Stimulated activated CD4-positive, alpha-beta T cell treated with anti-CD3 and anti-CD28 coated beads, TNF-alpha, amount 100 ng/mL, for 4 hours (primary cell): ENCODE measurements at places on chromosomes 3 and 15.
A peak's percentile ranks its signal among the peaks of the same experiment; 100 is the strongest.

- no peak for DNase-seq
Observed at GRCh38 chr3:59422312-59422711, 372.5 kb upstream of the CFAP20DC start.

DNA sequence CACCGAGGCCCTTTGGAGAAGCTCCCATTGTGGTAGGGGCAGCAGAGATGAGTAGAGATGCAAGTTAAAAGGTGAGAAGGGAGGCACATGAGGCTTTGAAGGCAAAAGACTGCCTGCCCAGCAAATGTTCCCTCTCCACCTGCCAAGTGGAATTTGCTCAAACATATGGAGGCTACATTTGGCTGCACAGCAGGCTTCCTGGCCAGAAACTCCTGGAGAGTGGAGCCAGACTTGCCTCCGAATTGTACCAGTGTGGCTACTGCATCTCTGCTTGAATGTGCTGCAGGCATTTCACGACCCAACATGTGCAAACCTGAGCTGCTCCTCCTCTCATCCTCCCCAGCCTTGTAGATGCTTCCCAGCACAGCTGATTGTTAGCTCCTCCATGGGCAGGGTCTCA is 229.2 kb downstream of the ZNF621 start:
- no peak for DNase-seq

DNA sequence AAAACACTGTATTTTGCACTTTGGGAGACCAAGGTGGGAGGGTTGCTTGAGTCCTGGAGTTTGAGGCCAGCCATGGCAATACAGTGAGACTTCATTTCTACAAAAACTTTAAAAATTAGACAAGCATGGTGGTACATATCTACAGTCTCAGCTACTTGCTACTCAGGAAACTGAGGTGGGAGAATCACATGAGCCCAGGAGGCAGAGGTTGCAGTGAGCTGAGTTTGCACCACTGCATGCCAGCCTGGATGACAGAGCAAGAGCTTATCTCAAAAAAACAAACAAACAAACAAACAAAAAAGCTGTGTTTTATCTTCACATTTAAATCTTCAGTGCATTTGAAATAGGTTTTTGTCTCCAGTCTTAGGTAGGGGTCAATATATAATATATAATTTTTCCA is 4.8 kb upstream of the SLC9C1 start:
- DNase-seq = no peak

DNA sequence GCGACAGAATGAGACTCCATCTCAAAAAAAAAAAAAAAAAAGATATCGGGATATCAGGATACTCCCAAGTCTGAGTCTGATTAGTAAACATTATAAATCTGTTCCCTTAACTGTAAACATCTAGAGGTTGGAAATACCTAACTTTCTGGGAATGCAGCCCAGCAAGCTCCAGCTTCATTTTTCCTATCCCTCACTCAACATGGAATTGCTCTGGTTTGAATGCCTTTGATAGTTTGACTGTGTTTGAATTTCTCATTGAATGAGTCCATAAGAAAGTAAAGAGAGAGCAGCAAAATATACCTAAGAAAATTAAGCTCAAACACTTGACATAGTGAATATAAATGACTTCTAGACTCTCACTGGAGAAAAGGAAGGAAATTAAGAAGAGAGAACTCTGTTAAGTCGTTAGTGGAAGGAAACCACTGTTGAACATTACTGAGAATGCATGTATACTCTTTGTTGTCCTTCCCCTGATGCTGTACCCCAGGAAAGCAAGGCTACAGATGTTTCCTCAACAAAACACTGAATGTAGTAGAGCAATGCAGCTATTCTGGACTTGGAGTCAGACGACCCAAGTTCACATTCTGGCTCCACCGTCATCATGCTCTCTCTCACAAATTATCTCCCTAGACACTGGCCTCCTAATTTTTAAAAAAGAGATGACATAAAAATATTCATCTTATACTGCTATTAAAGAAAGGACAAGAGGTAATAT is 62.4 kb downstream of the CD200 start:
- DNase-seq = no peak

DNA sequence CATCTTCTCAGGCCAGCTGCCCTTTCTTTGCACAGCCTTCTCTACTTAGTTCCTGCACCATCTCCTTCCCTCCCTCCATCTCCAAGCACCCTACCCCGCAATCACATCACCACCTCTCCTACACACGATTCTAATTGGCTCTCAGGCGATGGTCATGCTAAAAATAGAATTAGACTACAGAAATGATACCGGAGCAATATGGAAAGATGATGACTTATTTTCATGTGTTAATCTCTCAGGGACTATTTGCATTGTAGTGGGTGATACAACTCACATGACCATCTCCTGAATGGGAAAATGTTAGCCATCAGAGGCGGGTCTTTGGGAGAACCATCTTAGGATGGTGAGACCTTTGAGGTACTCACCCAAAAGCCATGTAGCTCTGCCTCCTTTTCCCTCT is 54.7 kb upstream of the PPARG start:
- DNase-seq = no peak

GRCh38 chr3:98645039-98645438 is 51.6 kb upstream of the CPOX start:
- no peak for DNase-seq

- no peak for DNase-seq
Observed at GRCh38 chr3:9934235-9934621, 594 bp downstream of the CRELD1 start.

DNA sequence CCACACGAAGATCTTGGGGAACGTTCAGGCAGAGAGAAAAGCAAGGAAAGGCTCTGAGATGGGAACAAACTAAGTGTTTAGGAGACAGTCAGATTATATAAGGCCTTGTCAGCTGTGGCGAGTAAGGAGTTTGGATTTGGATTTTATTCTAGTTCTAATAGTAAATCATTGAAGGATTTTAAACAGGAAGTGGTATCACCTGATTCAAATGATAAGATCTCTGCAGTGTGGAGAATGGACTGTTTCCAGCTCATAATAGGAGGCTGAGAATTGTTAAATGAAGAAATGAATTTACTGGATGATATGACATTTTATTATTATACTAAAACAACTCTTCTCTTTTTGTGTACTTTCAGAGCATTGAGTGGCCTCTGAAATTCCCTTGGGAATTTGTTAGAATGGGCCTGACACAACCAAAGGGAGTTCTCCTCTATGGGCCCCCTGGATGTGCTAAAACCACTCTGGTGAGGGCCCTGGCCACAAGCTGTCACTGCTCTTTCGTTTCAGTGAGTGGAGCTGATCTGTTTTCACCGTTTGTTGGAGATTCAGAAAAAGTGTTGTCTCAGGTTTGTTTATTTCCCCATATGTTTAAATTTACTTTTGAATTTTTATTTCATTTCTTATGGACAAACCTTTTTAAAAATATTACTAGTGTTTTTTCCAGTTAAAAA is 36.0 kb upstream of the GATM start:
- DNase-seq = no peak

DNA sequence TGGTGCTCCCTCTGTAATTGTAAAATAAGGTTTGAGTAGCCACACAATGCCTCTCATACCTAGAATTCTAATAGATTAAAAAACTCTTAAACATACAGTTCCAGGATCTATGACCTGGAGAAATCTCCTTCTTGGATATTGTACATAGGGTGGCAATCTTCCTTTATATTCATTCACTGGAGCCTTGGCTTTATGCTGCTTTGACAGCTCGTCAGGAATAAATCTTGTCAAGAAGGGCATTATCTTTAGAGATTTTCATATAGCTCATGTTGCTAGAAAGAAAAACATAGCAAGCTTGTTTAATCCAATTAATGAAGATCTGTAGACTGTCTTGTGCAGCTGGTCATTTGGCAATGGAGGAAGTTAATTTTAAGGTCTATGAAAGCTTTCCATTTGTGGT is 131.1 kb downstream of the PYDC2 start:
- no peak for DNase-seq

GRCh38 chr3:16866571-16866970 is 18.2 kb upstream of the PLCL2 start:
- DNase-seq = no peak

GRCh38 chr3:106333911-106334618 is 465.3 kb upstream of the CBLB start:
- peak; percentile 27 for DNase-seq

DNA sequence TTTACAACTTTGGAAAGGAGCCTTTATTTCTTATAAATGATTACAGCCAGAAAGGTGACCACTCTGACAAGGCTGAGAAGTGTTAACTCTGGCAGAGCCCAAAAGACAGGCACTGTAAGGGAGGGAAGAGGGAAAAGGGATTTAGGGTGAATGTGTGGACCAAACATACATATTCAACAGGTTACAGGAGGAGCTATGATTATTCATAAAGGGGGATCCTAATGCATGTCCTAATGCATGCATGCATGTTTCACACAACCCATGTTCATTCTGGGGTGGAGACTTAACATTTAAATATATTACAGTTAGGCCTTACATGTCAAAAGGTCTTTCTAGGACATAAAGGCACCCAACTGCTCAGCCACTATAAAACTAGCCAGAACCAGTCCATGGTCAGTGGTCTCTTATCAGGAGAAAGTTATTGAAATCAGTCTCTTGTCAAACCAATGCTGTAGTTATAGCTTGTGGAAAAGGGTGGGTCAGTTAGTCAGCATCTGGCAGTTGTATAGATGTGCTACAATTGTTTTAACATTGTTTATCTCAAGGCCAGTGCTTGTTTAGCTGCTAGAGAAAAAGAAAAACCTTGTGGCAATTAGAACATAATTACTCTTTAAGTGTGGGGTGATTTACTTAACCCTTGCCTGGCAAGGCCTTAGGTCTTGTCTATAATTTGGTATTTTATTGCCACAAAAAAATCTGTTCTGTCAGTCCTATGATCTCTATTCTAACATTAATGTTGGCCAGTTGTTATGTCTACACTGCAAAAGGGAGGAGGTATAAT is 77.5 kb downstream of the RAD18 start:
- no peak for DNase-seq

DNA sequence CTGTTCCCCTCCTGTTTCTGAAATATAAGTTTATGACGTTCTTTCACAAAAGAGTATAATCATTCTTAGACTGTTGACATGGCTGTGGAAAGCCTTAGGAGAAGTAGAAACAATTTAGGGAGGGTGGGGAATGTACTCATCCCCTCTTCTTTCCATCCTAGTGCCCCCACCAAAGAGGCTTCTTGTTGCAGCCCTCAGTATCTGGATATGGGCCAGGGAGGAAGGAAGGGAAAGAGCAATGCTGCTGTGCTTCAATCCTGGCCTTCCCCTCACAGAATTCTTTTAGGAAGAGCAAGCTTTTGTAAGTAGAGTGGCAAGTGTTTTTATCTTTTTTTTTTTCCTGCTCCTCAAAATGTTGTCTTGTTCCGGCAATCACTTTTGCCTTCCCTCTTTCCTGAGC is 1.7 kb downstream of the INAFM2 start:
- DNase-seq = no peak
